ENCODE measurements at places on chromosomes 2 and 18.

- DNase-seq: no peak
Measured at GRCh38 chr2:201909348-201909747, 103.0 kb downstream of the CDK15 start.

GRCh38 chr2:55103046-55103445 is 52.8 kb upstream of the RTN4 start:
- DNase-seq: no peak

DNA sequence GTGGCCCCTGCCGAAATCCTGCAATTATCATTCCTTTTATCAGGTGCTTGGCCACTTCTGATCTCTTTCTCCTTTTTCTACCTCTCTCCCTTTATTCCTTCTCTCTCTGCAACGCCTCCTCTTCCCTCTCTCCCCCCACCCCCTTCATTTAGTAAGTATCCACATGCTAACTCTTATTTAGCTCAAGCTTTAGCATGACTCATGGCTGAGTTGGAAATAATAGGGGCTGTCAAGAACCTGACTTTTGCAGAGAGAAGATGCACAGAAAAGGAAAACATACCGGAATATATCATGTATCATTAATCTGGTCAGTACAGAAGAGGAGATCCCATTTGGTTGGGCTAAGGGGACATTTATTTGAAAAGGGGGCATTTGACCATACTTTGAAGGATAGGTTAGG is 33.1 kb downstream of the FAM171B start:
- no peak for DNase-seq

DNA sequence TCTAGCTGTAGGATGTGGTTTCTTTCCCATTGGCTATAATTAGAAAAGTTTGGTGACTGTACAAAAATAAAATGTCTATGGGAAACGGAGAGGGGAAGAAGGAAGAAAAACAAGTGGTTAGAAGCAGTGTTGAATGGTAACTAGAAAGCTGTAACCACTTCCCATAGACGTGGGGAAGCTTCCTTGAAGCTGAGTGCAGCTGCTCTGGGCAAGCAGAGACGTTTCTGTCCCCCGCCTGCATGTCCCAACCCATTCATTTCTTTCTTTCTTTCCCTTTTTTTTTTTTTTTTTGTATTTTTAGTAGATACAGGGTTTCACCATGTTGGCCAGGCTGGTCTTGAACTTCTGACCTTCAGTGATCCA is 367.8 kb upstream of the HS6ST1 start:
- no peak for DNase-seq

DNA sequence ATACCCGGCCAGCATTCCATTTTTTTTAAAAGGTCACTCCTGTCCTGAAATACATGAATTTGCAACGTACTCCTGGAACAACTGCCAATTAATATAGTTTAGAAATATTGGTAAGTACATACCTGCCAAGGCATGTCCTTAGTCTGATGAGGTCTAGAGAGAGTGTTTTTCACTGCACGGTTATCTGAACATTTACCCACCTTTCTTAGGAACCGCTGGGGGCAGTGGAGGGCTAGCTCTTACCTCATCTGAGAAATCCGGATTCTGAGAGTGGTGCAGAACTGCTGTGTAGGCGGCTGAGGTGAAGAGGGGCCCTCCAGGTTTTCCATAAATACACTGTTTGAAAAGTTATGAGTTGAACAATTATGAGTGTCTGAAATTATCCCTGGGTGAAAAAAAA is 133.1 kb upstream of the CCDC195 start:
- DNase-seq: no peak

- no peak for DNase-seq
Measured at GRCh38 chr2:205762881-205763280, 80.6 kb downstream of the NRP2 start.

DNA sequence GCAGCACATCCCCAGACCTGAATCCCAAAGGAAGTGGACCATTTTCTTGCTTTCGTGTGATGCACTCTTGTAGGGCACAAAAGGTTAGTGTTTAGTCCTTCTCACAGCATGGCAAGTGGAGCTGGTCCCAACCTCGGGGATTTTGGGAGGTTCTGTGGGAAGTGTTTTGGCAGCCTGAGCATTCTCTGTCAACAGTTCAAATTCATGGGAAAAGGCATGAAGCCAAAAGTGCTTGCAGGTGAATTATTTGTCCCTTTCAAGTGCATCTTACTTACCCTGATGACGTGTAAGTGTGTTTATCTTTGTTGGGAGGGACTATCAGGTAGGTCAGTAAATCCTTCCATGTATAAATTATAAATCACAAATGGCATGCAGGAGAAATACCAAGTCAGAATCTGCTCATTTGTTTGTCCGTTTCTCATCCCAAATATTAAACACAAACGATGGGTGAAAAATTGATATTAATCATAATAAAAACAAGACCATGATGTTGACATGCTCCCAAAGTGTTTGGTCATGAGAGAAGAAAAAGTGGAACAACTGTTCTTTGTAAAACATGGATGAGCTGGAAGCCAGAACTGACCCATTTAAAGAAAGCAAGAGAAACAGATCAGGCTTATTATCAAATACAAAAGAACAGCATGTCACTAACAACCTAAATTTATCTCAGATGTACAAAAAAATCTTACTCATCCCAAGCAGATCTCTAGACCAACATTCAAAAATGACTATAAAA is 57.6 kb downstream of the EPHA4 start:
- peak; percentile 78 for DNase-seq

- no peak for DNase-seq
Measured at GRCh38 chr2:112683550-112684414, 37.0 kb upstream of the NT5DC4 start.

GRCh38 chr2:199310771-199311585 is 146.8 kb downstream of the SATB2 start:
- peak; percentile 74 for DNase-seq

GRCh38 chr2:148667113-148667836 is 22.7 kb downstream of the EPC2 start:
- DNase-seq: no peak

- no peak for DNase-seq
Measured at GRCh38 chr2:12727065-12727464, 10.3 kb downstream of the TRIB2 start.

GRCh38 chr2:84393829-84394228 is 65.3 kb downstream of the SUCLG1 start:
- DNase-seq: no peak

DNA sequence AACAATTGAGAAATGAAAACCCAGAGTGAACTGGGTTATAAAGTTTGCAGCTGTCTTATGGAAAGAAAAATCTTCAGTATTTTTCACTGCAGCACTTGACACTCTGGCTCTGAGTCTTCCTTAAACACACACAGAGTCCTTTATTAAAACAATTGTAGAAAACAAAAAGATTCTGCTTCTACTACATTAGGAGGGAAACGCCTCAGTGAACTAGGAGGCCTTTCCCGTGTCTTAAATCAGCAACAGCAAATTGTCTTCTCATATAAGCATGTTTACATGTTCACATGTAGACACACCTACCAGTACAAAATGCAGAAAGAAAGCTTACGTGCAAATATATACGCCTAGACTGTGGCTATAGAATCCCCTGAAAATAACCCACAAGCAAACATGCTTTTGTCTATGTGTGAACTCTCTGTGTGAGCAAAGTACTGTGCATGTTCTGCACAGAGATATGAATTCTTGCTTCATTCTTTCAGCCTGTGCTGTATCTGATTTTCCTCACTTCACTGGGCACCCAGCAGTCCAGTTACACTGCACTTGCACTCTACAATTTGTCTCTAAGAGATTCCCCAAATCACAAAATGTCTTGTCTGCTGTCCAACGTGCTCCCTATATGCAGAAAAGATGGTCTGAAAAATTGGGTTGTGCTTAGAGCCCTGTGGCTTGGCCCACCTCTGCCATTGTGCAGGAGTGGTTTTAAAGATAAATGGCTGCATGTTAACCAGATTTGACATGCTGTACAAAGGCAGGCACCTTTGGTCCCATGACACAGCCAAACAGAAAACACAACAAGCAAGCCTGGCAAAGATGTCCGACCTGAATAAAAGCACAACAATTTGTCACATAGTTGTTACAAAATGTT is 24.5 kb downstream of the ZEB2 start:
- DNase-seq: no peak

- DNase-seq: no peak
Measured at GRCh38 chr2:182444806-182445205, 18.0 kb upstream of the PDE1A start.

DNA sequence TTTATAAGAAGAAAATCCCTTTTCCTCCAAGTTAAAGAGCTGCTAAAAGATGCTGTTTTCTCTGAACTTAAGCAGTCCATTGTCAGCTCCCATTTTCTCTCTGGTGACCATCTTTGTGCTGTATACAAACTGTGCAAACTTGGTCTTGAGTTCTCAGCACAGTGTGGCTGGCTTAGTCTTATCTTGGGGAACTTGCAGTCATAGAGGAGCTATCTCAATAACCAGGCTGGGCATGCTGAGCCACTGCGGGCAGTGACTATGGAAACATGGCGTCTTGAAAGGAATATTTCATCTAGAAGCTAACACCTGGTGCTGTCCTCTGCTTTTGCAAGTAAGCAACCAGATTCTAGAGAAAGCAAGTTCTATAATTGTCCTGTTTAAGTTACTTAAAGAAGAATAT is 1334.4 kb upstream of the CELF4 start:
- DNase-seq: no peak

- no peak for DNase-seq
Measured at GRCh38 chr18:62324917-62325805, at the start of gene TNFRSF11A. Gene TNFRSF11A, plus strand, starts transcription at chr18:62325310. Its CDS starts 43 bp downstream, at chr18:62325353.

GRCh38 chr2:63613391-63613901 is 24.7 kb downstream of the MDH1 start:
- DNase-seq: no peak

DNA sequence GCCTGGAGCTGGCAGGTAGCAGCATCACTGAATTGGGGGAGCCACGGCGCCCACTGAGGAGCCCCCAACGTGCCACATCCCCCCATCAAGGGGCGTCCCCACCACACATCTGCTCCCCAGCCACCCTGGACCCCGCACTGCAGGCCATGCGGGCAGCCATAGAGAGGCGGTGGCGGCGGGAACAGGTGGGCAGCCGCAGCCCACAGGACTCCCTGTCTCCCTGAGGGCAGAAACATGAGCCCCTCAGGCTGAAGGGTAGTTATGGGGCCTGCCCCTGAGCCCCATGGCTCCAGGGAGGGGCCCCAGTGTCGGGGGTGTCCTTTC is 26.6 kb downstream of the CROCC2 start:
- DNase-seq: no peak

- DNase-seq: peak; percentile 91
Measured at GRCh38 chr2:233424154-233424951, 70.1 kb downstream of the DGKD start.

DNA sequence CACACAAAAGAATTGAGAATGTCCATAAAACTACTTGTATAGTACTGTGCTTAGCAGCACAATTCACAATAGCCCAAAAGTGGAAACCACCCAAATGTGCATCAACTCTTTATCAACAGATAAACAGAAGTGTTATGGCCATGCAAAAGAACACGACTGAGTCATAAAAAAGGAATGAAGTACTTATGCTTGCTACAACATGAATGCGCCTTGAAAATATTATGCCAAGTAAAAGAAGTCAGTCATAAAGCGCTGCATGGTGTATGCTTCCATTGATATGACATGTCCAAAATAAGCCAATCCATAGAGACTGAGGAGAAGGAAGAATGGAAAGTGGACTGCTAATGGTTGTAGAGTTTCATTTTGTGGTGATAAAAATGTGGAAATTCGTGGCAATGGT is 12.1 kb upstream of the MAP2 start:
- no peak for DNase-seq

- no peak for DNase-seq
Measured at GRCh38 chr2:52474091-52474490, 1293.5 kb upstream of the CHAC2 start.

DNA sequence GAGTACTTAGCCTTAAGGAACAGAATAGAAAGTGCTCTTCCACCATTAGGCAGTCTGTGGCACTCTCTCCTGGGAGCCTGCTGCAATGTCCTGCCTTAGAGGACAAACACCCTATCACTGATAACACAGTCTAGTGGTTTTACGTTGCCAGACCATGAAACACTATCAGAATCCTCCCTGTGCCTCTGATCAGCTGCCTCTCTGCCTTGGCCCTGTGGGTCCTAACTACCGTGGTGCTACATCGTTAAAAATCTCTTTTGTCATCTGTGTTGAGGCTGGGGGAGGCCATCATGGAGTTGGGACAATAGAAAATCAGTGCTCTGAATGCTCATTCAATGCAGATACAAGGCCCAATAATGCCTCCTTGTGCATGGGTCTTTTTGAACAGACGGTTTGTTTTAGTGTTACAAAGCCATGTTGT is 11.9 kb upstream of the APCDD1 start:
- DNase-seq: no peak

- DNase-seq: no peak
Measured at GRCh38 chr2:85787981-85788340, 34.2 kb downstream of the ATOH8 start.

GRCh38 chr2:2328848-2329247 is 2.2 kb downstream of the MYT1L start:
- no peak for DNase-seq

DNA sequence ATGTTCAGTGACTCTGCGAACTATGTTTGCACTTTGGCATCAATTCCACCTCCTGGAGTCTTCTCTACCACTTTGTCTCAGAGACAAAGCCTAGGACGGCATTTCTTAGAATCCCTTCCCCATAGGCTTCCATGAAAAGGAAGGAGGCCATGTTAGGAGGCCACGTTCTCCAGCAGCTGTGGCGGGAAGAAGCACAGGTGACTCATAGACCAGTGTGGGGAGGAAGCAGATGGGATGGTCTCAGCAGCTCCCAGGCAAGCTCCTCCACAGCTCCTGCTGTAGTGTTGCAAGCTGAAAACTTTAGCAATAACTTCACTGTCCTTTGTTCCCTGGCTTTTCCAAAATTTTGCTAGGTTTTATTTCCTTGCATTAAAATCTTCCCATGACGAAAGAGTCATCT is 781.3 kb upstream of the ID2 start:
- no peak for DNase-seq

- no peak for DNase-seq
Measured at GRCh38 chr2:36834731-36835524, 131.4 kb downstream of the STRN start.

- DNase-seq: no peak
Measured at GRCh38 chr2:182784777-182785176, 68.7 kb downstream of the DNAJC10 start.

- DNase-seq: no peak
Measured at GRCh38 chr2:54258166-54258565, 2.1 kb upstream of the TSPYL6 start.

DNA sequence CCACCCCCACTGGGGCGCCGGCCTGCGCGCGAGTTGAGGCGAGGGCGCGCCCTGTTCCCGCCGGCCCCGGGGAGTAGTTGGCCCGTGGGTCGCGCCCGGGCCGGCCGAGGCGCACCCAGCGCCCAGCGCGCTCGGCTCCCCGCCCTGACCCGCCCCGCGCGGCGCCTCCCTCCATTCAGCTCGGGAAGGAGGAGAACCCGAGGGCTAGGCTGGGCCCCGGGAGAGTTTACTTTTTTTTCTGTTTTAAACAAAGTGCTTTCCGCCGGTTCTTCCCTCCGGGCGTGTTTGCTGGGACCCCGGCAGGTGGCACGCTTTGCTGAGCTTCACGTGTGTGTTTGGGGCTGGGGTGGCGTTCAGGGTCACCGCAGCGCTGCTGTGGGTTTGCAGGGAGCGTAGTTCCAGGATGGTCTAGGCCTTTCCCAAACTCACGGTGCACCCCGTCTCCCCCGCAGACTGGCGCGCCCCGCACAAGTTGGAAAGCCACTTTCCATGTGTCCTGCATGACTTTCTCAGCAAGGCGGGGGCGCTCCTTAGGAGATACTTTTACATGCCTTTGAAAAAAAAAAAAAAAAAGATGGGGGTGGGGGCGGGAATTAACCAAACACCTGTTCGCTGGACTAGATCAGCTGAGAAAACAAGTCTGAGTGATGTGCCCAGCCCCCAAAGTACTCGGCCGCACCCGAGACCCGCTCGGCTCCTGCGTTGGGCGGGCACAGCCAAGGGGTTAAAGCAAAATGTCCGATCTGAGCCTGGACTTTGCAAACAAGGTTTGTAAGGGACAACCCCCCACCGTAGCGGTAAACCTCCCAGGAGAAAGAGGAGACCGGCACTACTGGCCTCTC is 825 bp downstream of the ITGA6 start:
- DNase-seq: no peak

Data from NCI-H2029 (cell line).